ENCODE measurements at places on chromosomes 1 and 21.

DNA sequence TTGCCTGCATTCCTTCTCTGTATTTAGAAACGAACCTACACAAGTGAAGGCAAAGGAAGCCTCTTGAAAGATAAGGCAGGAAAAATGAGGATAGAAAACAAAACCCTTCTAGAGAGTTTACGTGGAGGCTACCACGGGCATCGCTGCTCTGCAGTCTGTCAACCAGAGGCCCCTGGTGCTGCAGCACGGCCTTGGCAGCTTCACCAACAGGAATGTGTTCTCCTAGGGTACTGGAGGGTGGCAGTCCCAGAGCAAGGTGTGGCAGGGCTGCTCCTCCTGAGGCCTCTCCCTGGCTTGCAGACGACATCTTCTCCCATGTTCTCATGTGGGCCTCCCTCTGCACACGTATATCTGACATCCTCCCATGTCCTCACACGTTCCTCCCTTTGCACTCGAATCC lies 57.6 kb upstream of the SAMD11 start:
- H3K36me3 ChIP-seq = no peaks in the 10 kb centered on the region
- no peak overlapping the region for H3K27ac ChIP-seq
- H3K27me3 ChIP-seq = no peaks in the 10 kb centered on the region
- H3K4me1 ChIP-seq = no peaks in the 10 kb centered on the region
- no peak overlapping the region for H3K4me3 ChIP-seq

- H3K27me3 ChIP-seq = no peaks in the 10 kb centered on the region
- H3K36me3 ChIP-seq = no peaks in the 10 kb centered on the region
- H3K27ac ChIP-seq = no peak overlapping the region
- no peak for DNase-seq
Measured at GRCh38 chr1:35442734-35443133, 114.5 kb downstream of the KIAA0319L start.

DNA sequence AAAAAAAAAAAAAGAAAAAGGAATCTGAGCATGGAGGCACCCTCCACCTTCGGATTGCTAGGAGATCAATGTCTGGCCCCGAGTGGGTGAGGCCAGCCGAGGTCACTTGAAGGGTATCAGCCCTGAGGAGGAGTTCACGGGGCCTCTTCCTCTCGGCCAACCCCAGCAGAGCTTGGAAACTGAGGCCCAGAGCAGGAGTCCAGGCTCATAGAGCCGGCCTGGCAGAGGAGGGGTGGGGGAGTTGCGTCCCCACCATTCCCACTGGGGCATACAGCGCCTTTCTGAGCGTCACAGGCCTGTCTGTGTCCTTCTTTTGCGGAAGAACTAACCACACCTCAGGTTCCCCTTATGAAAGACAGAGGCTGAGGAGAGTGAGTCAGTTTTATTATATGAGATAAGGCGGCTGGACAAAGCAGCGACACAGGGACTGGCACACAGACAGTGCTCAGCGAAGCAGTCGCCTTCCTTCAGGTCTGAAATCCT lies 17.1 kb upstream of the EPHA2 start:
- no peaks in the 10 kb centered on the region for H3K27me3 ChIP-seq
- H3K36me3 ChIP-seq = no peaks in the 10 kb centered on the region
- no peak overlapping the region for H3K4me3 ChIP-seq
- DNase-seq = no peak
- H3K4me1 ChIP-seq = peaks cover 39% of the 10 kb centered on the region

DNA sequence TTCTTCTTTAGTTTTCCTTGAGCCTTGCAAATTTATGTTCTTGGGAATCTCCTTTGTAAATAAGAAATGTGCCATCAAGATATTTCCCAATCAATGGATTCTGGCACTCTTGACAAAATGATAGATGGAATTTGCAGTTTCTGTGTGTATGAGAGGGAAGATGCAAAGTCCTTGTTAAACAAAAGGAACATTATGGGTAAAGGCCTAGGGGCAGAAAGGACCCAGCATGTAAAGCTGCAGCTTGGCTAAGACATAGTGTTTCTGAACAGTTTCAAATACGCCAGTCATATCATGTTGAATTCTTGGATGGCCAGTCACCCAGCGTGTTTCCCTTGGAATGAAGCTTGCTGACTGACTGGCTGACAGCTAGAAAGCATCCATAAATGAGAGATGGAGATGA lies 210.8 kb downstream of the NFIA start:
- no peaks in the 10 kb centered on the region for H3K36me3 ChIP-seq
- DNase-seq = no peak
- no peaks in the 10 kb centered on the region for H3K4me1 ChIP-seq

DNA sequence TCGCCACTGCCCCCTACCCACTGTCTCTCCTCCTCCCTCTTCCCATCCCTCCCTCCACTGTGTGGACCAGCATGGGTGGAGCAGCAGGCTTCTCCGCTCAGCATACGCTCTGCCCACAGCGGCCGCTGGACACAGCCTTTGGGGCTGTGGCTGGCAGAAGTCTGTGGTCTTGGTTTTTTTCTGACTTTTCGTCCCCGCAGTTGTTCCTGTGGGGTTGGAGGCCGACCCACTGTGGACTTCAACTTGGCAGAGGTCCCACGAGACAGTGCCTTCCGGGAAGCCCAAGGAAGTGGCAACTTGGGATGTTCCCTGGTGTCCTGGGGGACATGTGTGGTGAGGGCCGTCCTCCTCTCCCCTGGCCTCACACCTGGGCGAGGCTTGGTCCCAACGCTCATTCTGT lies 162.5 kb upstream of the C1orf174 start:
- no peaks in the 10 kb centered on the region for H3K27me3 ChIP-seq
- H3K4me3 ChIP-seq = no peak overlapping the region
- no peaks in the 10 kb centered on the region for H3K36me3 ChIP-seq
- no peak overlapping the region for H3K27ac ChIP-seq
- H3K4me1 ChIP-seq = no peaks in the 10 kb centered on the region

DNA sequence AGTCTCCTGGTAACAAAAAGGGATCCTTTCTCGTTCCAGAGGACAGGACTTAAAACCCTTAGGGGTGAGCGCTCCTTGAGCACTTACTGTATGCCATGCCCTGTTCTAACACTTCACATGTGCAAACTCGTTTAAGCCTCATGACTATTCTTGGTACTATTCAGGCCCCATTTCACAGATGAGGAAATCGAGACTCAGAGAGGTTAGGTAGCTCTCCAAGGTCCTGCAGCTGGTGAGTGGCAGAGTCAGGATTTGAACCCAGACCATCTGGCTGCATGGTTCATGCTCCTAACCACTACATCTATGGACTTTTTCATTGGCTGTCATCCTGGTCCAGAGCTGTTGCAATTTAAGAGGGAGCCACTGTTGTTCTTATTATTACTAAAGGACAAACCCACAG lies 46.7 kb upstream of the WNT4 start:
- H3K36me3 ChIP-seq = no peaks in the 10 kb centered on the region
- no peak overlapping the region for H3K4me3 ChIP-seq
- no peaks in the 10 kb centered on the region for H3K27me3 ChIP-seq
- H3K27ac ChIP-seq = no peak overlapping the region

DNA sequence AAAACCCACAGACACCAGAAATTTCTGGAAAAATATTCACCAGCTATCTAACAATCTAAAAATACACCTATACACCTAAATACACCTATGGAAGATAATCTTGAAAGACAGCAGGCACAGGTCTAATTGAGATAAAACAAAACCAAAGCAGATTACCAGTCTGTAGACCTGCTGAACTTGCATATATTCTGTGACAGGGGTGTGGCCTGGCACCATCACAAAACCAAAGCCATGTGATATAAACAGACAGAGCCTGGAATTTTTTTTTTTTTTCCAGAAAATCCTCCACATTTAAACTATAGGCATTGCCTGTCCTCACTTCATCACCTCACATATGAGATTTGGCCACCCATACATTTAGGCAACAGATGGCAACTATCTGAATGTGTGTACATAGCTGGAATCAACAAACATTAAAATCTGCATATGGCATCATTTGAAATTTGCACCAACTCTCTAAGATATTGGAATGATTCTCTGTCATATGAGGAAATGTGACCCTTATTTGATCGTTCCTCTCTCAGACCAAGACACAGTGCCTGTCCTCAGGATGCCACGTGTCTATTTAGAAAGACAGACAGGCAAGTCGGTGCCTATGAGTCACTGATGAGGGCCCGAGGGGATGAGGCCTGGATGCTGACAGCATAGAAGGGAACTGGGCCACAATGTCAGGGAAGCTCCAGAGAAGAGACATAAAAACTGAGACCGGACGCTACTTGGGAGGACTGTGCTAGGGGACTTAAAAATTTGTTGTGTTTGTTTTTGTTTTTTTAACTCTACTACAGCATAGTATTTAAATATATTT lies 32.6 kb downstream of the NMNAT2 start:
- DNase-seq = no peak
- no peaks in the 10 kb centered on the region for H3K36me3 ChIP-seq
- no peaks in the 10 kb centered on the region for H3K27me3 ChIP-seq
- H3K27ac ChIP-seq = no peak overlapping the region

- H3K36me3 ChIP-seq = no peaks in the 10 kb centered on the region
- H3K27ac ChIP-seq = peak overlapping the region; percentile 97
- DNase-seq = no peak
- peaks cover 5% of the 10 kb centered on the region for H3K4me1 ChIP-seq
Measured at GRCh38 chr1:40980068-40980452, 564 bp downstream of the CTPS1 start.

DNA sequence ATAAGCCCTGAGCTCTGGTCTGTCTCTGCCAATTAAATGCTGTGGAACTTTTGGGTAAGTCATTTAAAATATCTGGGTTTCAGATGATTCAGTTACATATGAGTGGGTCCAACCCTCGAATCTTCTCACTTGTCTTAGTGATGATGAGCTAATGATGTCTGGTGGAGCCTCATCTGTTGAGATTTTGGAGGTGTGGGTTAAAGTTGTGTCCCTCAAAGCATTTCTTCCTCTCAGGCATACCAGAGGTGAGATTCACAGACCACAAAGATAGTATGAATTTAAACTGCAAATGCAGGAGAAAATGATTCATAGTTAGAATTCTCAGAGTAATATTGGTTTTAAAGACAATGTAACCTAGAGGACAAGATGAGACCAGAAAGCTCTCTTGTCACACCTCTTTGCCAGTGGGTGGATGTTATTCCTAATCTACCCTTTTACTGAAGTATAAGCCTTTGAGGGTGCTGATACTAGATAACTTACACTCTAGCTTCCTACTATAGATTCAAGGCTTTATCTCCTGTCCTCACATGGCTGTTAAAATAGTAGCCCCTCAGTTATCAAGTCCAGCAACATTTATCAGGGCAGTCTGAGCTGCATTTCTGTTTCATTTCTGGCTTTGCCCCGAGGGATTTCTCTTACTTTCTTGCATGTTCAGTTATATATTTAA lies 90.7 kb downstream of the MT1HL1 start:
- no peak overlapping the region for H3K4me3 ChIP-seq
- H3K27ac ChIP-seq = no peak overlapping the region
- no peaks in the 10 kb centered on the region for H3K27me3 ChIP-seq
- no peaks in the 10 kb centered on the region for H3K4me1 ChIP-seq

GRCh38 chr1:86356247-86356646 lies 39.9 kb downstream of the ODF2L start:
- H3K4me3 ChIP-seq = no peak overlapping the region
- no peaks in the 10 kb centered on the region for H3K27me3 ChIP-seq
- no peaks in the 10 kb centered on the region for H3K36me3 ChIP-seq
- no peaks in the 10 kb centered on the region for H3K4me1 ChIP-seq

- H3K36me3 ChIP-seq = no peaks in the 10 kb centered on the region
- H3K4me1 ChIP-seq = no peaks in the 10 kb centered on the region
- H3K27ac ChIP-seq = no peak overlapping the region
- no peak for DNase-seq
Measured at GRCh38 chr1:209729436-209729835, 24.8 kb downstream of the HSD11B1 start.

GRCh38 chr1:227323171-227323966 lies 5.1 kb upstream of the CDC42BPA start:
- H3K4me3 ChIP-seq = no peak overlapping the region
- no peaks in the 10 kb centered on the region for H3K36me3 ChIP-seq
- no peak for DNase-seq
- no peaks in the 10 kb centered on the region for H3K27me3 ChIP-seq
- no peaks in the 10 kb centered on the region for H3K4me1 ChIP-seq
- H3K27ac ChIP-seq = no peak overlapping the region

GRCh38 chr1:45394342-45394741 lies 54.1 kb upstream of the MUTYH start:
- H3K36me3 ChIP-seq = no peaks in the 10 kb centered on the region
- H3K27me3 ChIP-seq = no peaks in the 10 kb centered on the region
- no peaks in the 10 kb centered on the region for H3K4me1 ChIP-seq
- no peak overlapping the region for H3K4me3 ChIP-seq
- no peak for DNase-seq

DNA sequence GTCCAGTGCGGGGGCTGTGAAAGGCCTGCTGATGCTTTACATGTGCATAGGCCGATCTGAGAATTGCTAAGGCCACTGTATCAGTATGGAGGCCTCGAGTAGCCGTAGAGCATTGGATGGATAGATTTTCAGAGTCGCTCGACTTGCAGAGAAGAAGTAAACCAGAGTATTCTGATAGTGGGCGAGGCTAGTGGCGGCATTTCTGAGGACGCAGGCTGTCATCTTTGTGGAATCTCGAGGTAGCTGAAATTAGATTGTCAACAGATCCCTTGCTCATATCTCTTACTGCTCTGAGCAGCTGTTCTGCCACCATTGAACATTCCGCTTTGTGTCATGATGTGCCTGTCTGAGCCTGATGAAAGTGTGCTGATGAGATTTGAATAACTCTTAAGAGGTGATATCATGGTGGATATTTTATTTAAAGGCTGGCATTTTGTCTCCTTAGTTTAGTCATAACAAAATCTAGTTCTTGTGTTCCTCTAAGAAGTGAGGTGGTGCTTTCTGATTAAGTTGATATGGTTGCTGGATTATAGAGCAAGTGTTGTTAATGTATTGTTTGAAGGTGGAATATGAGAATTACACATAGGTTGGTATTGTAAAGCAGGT lies 1.5 kb downstream of the KIF1B start:
- no peaks in the 10 kb centered on the region for H3K27me3 ChIP-seq
- H3K36me3 ChIP-seq = no peaks in the 10 kb centered on the region
- peak overlapping the region; percentile 71 for H3K4me3 ChIP-seq
- H3K27ac ChIP-seq = peak overlapping the region; percentile 99
- DNase-seq = no peak

DNA sequence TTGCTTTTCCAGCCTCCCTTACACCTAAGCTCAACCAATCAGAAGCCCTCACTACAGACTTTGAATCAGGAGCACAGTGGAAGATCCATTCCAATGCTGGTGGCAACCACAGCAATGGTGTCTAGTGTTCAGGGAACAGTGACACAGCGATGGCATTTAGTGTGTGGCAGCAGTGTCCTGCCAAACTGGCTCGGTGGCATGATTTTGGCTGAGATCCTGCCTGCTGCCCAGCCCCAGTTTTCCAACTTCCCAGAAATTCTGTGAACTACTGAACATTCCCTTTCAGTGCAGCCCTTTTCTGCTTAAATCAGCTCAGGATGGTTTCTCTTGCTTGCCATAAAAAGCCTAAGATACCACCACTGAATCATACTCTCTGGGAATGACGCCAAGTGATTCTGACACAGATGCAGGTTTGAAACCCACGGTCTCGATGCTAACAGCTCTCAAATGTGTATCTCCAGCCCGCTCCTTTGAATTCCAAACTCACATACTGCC lies 8.8 kb downstream of the ASAP3 start:
- DNase-seq = no peak
- H3K4me1 ChIP-seq = peaks cover 8% of the 10 kb centered on the region
- H3K36me3 ChIP-seq = no peaks in the 10 kb centered on the region
- no peak overlapping the region for H3K4me3 ChIP-seq
- no peaks in the 10 kb centered on the region for H3K27me3 ChIP-seq
